ENCODE measurements at places on chromosomes 12 and 14.

DNA sequence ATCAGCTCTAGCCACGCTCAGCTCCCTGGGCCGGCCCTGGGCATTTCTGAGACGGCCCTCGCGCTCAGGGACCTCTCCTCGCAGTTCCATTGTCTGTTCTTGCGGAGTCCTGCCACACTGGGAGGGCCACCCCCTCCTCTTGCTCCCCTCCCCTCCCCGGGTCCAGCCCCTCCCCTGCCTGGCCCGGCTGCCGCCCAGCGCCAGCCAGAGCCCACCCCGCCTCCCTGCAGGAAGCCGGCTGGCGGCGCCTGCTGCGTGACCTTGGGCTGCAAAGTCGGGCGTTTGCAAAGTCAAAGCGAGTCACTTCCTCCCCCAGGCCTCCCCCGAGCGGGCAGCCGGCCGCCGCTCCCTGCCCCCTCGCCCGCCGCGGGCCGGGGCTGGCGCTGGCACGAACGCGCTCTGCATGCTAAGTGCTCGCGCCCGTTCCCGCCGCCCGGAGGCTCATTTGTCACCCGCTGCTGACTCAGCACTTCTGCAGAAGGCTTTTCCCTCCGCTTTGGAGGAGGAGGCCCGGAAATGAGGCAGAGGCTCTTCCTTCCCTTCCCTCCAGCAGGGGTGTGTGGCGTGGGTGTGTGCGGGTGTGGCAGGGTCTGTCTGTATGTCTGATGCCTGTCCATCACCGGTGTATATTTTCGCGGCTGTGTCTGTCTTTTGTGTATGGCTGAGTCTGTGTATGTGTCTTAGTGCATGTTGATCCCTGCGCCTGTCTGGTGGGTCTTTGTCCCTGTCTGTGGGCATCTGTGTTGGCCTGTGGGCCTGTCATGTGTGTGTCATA is 72.0 kb downstream of the IRF2BPL start:
- peak; percentile 91 for DNase-seq

- no peak for DNase-seq
Measured at GRCh38 chr12:109604132-109604585, 30.6 kb downstream of the MVK start.

DNA sequence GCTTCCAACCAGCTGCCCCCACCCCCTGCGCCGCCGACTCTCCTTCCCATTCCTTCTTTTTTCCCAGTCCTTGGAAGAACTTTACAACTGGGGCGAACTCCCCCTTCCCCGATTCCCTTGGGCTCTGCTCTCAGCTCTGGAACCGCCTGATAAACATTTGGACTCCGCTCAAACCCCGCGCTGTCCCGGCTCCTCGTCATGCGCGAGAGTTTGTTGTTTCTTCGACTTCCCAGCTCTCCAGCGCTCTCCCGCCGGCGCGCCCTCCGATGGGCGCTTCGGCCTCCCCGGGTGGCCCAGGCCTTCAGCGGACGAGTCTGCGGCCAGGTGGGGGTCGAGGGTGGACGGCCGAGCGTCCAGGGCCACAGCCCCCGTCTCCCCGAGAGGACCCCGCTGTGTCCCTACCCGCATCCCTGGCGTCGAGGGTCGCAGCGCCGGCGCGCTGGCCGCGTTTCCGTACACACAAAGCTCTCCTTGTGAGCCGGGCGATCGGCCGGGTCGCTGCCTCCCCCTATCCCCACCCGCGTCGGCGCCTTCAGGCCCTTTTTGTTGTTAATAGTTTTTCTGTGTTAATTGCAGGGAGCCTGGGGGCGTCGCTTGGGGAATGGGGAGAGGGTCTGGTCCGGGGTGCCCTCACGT is 847 bp downstream of the MMP14 start:
- peak; percentile 25 for DNase-seq

- DNase-seq, result no peak
Measured at GRCh38 chr14:33061667-33062325, 123.1 kb downstream of the NPAS3 start.

- DNase-seq, result no peak
Measured at GRCh38 chr12:29730481-29730880, 53.3 kb downstream of the TMTC1 start.
